ENCODE measurements at places on chromosomes 6 and 20.

DNA sequence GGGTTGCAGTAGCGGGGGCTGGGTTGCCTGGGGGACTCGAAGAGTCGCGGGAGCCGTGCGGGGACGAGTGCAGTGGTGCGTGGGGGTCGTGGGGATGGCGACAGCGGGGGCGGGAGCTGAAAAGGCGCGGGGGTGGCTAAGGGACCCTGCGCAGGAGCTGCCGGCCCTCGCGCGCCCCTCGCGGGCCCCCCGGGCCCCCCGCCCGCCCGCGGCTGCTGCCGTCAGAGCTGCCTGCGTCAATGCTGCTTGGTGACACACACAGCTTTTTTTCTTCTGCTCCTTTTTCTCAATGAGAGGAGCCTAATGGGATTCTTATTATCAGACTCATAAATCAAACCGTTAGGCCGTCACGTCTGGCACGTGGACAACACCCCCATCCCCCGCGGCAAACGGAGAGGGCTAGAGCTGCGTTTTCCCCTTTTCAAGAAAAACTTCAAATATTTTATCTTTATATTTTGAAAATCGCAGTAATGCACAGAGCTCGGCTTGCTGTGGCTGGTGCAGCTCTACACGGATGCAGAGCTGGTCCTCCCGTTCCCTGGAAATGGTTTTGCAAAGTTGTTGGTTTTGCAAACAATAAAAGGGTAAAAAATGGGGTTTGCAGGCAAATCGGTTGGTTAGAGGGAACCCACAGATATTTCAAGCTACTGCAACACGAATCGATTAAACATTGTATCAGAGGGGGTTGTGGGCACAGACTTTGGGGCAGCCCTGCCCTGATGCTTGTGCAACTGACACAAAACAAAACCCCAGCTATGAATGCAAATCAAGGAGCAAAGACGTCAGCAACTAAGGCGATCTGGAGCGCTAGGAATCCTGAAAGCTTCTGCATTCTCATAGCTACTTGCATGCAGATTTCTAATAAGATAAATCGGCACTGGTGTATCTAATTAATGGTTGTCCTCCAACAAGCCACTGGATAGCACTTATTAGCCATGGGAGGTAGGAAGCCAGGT, 161.4 kb downstream of the TBXT start:
- DNase-seq, result no peak

- DNase-seq, result no peak
Observed at GRCh38 chr6:109183109-109183650, 87.9 kb downstream of the CEP57L1 start.

DNA sequence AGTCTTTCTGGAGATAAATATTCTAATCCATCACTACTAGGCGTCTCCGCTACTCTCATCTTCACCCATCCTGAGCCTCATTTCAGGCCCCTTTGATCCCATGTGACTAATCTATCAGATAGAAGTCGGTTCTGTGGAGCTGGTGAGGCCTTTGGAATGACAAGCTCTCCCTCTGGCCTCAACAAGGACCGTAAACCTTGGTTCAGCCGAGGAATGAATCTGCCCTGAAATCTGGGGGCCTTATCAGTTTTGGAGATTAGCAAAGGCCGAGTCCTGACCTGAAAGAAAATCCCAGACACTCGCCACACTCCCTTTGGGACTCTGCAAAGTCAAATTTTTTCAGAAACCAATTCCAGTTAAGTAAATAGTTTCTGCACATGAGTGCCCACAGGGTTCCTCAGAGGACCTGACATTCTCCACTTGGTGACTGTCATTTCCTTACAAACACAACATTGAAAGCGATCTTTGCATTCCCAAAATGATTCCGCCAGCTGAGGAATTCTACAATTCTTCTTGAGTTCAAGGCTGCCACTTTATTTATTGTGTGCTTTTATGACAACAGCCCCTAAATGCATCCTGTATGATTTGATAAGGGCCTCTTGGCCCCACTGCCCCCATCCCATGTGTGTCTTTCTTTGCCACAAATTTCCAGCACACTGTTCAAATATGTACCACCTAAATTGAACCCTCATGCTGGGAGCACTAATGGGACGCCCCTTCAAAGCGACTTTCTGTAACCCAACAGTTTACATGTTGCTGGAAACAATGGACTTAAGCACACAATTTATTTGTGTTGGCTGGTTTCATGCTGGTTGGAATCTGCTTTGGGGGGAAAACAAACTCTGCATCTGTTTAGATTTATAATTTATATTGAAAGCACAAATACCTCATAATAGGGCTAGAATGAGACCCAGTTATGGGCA, 10.0 kb upstream of the RIPOR3 start:
- DNase-seq, result no peak

GRCh38 chr6:15472621-15473020, 190.2 kb downstream of the DTNBP1 start:
- DNase-seq, result no peak

DNA sequence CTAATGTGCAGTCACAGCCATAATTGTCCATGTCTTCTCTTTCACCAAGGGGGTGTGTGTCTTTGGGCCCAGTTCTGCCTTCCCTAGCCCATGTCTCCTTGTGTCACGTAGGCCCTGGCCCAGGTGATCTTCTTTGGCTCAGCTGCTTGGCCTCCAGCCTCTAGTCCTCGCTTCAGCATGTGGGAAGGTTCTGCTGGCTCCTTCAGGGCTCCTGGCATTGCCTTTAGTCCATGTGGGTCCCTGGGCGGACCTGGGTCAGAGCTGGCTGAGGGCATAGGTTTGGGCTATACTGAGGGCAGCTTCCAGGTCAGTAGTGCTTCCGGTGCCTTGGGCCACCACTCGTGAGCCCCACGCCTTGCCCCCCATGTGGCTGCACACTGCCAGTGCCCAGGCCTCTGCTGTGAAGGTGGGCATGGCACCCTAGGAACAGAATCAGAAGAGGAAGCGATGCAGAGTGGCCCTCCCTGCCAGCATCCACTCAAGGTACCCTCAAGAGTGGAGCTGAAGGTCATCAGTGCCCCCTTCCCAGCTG, 12.8 kb downstream of the AARS2 start:
- DNase-seq, result no peak

DNA sequence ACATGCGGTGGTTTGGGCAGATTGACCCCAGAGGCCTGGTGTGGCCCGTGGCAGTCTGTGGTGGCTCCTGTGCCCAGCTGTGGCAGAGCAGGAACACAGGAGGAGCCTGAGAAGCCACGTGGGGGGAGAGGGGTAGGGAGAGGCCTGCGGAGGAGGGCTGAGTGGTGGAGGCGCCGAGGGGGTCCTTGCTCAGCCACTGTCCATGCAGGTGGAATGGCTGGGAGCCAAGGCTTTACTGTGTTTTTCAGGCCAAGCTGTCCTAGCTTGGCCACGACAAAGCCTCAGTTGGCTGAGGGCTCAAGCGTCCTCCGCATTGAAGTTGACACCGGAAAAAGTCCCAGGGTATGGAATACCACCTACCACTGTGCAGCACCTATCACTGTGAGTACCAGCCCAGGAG, 107.0 kb downstream of the VEGFA start:
- no peak for DNase-seq

DNA sequence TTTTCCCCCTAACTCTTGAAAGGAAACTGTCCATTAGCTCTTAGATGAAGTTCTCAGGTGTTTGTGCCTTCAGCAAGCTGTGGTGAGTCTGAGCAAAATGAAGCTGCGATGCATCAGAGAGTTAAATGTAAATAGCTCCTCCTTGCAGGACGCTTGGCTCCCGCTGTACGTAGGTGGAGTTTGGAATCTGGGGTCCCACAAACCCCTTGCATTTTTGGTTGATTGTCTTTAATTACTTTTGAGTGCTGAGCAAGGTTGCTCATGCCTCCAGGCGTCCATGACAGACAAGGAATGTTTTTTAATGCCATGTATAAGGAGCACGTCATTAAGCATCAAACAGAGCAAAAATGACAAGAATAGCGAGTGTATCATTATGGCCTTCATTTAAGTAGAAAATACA, 300.5 kb downstream of the TFAP2C start:
- DNase-seq, result no peak

All from central memory CD4-positive, alpha-beta T cell (primary cell).